ENCODE measurements at places on chromosomes 12 and 14.

DNA sequence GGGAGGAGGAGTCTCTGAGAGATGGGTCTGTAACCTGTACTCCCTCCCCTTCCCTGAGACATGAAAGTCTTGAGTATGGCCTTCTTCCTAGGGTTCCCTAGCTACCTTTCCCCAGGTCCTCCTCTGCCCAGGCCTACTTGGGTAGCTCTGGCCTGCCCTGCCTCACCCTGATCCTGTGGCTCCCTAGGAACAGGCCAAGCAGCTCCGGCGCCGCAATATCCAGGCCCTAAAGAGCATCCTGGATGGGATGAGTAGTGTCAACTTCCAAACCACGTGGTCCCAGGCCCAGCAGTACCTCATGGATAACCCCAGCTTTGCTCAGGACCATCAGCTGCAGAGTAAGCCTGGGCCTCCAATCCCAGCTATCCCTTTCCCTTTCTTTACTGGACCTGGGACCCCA lies 12.3 kb downstream of the PRPF40B start:
- DNase-seq, result no peak

GRCh38 chr14:62916551-62916950 lies 128.7 kb downstream of the KCNH5 start:
- DNase-seq, result no peak

GRCh38 chr14:104601786-104602185 lies 2.8 kb downstream of the TMEM179 start:
- no peak for DNase-seq

GRCh38 chr12:108773798-108774788 lies 42.8 kb upstream of the CORO1C start:
- no peak for DNase-seq

- no peak for DNase-seq
Observed at GRCh38 chr12:43105426-43105981, 446.5 kb downstream of the ADAMTS20 start.
